ENCODE measurements at places on chromosomes 16 and 17. TPM values are rescaled to one million over a fixed set of nuclear protein-coding genes. Genes with fewer than 3 reads are reported as not detected.

SLC12A3 gene
- total RNA-seq: not detected

ATP1B2 gene
- total RNA-seq: 10.0 TPM

- peak; percentile 71 for DNase-seq
Measured at GRCh38 chr17:80030730-80031410, 4.8 kb downstream of the TBC1D16 start.

- DNase-seq: peak; percentile 57
Measured at GRCh38 chr16:85057212-85057889, 29.8 kb downstream of the KIAA0513 start.

DNA sequence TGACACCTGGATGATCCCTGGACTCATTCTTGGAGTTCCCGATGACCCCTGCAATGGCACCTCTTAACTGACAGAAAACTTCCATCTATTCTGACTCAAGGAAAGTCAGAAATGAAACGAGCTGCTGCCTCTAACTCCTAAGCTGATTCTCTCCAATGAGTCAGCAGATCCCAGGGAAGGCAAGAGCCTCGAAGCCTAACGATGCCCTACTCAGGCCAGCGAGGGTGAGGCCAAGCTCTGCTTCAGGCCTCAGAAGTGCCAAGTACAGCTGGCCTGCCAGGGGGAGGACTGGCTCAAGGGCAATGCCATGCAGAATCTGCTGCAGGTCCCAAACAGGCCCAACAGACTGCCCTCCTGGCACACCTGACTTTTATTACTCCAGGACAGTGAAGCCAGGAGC is 36.3 kb downstream of the PLXDC1 start:
- DNase-seq: no peak

- DNase-seq: no peak
Measured at GRCh38 chr16:84391151-84392030, 23.1 kb downstream of the ATP2C2 start.

DNA sequence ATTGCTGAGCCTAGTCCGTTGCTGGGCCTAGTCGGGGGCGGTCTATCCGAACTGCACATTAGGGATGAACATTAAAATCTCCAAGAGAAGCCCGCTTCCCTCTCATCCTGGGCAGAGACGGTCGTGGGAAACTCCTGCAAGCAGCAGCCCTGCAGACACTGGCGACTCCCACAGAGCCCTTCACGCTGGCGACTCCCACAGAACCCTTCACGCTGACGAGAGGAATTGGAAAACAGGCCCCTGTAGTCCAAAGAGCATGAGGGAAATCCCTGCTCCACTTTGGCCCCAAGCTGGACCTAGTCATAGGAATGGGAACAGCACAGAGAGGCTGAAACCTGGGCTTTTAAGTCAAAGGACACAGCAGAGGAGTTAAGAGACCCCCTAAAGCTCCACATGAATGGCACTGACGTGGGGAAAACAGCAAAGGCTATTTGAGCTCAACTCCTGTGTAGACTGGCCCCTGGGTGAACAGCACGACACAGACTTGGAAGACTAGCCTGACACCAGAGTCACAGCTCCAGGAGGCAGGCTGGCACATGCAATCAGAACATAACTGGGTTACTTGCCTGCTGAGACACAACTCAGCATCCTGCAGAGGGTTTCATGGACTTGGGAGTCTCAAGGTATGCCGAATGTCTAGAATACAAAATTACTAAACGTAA is 42.2 kb downstream of the WDR45B start:
- DNase-seq: no peak

GRCh38 chr17:55737976-55738501 is 12.8 kb upstream of the PCTP start:
- no peak for DNase-seq

DNA sequence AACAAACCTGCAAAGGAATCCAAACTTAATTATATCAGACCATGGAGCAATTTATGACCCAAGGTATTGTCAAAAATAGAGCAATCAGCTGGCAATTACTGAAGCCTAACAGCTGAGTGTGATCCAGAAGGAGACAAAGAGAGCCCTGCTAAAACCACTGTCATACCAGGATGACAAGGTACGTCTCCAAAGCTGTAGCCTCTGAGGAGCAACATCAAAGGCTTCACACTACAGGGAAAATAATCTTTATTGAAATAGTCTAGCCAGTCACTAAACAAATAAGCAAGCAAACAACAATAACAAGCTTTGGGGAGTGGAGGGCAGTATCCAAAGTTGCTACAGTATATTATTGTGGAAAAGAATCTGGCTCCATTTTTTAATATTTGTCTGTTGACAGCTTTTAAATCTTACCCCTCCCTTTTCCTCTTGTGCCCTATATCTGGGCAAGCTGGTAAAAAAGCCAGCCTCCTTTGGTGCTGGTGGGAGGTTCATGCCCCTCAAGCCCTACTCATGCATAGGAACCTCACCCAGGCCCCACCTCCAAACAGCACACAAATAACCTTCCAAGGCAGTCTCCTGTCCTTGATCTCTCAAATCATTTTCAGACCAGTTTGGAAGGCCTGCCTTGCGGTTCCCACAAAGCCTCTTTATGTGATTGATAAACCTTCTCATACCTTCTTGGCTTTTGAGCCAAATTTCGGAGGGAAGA is 73.7 kb downstream of the ITFG1 start:
- no peak for DNase-seq

GRCh38 chr16:60279061-60279665 is 1545.0 kb upstream of the GOT2 start:
- no peak for DNase-seq

DNA sequence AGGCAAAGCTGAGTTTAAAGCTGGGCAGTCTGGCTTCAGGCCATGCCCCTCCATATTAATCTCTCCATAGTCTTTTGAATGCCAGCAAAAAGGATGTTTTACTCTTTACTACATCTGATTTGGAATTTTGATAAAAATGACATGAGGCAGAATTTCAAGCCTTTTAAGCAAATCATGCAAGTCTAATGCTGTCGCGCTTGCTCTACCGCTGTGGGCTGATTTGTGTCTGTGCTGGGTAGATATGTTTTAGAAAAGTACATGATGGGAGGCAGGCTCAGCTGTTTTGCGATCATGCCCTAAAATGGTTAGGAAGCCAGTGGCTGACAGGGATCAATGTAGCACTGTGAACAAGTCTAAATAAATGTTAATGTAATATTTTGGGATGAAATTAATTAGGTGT is 311.9 kb downstream of the CA10 start:
- DNase-seq: no peak

GRCh38 chr17:5391678-5392077 is 27.8 kb downstream of the NUP88 start:
- no peak for DNase-seq

- DNase-seq: no peak
Measured at GRCh38 chr17:1134634-1135324, 45.0 kb downstream of the ABR start.

DNA sequence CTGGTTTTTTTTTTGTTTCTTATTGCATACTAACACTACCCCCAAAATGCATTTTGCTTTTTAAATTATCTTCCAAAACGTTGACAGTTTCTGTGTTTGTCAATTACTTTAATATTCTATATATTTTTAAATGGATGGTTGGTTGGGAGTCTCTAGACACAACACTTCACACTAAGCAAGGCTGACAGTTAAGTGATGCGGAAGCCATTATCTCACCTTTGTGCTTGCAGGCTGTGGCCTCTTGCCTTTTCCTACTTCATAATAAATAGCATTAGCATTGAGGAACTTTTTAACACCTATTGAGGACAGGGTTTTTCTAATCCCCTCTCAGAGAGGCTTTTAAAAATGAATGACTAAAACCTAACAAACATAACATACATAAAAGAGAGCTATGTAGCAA is 280.8 kb upstream of the TBX2 start:
- DNase-seq: no peak
